CD4-positive, alpha-beta T cell treated with Interleukin-6 for 4 hours (primary cell): ENCODE measurements at places on chromosomes 2 and 18.

DNA sequence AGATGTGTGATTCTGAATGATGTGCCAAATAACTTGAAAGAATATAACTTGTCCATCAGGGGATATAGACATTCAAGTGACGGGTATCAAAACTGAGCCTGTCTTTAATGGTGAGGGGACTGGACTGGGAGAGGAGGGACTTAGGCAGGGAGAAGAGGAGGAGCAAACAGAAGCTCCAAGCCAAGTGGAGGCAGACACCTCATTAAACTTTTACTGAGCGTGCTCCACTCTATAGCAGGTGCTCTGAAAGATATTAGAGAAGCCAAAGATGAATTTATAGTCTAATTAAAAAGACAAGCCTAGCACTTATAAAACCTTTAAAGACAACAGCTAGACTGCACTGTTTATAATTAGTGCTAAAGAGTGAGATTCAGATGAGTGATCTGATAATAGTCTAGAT lies 47.7 kb upstream of the SMAD2 start:
- DNase-seq = no peak

DNA sequence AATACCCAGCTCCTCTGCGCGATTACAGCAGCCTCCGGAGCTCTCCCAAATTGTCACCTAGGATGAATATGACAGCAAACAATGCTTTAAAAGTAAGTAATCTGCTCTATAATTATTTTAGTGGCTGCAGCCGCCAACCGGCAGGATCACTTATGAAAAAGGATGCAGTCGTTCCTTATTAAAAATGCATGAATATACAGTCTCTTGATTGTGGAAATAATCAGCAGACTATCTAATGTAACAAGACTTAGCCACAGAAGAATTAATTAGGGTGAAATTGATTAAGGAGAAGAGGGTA lies 71.8 kb upstream of the STPG4 start:
- no peak for DNase-seq

DNA sequence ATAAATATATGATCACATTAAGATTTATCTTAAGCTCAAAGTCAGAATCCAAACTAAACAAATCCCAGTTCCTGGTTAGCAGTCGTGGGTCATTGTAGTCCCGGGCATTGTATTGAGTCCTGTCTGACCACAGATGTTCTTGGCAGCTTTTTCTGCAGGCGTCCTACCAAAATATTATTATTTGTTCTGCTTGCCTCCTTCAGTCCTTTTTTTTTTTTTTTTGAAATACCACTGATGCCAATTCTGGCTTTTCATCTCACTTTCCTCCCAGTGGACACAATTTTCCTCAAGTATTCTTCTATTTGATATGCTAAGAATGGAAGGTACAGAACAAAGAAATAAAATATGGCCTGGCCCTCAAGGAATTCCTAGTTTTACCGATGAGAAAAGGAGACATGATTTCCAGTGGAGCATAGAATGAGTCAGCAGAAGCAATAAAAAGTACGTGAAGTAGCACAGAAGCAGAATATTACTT lies 151.6 kb downstream of the CSRNP3 start:
- DNase-seq = no peak

- DNase-seq = no peak
Observed at GRCh38 chr2:178142274-178143065, 30.2 kb downstream of the RBM45 start.

- DNase-seq = no peak
Observed at GRCh38 chr18:50190236-50190635, 4.7 kb downstream of the MYO5B start.
